NCI-H510A treated with DMSO at 0.1 percent for 48 hours (cell line): ENCODE measurements at places on chromosomes 3 and 15.
A peak's percentile ranks its signal among the peaks of the same experiment; 100 is the strongest.

DNA sequence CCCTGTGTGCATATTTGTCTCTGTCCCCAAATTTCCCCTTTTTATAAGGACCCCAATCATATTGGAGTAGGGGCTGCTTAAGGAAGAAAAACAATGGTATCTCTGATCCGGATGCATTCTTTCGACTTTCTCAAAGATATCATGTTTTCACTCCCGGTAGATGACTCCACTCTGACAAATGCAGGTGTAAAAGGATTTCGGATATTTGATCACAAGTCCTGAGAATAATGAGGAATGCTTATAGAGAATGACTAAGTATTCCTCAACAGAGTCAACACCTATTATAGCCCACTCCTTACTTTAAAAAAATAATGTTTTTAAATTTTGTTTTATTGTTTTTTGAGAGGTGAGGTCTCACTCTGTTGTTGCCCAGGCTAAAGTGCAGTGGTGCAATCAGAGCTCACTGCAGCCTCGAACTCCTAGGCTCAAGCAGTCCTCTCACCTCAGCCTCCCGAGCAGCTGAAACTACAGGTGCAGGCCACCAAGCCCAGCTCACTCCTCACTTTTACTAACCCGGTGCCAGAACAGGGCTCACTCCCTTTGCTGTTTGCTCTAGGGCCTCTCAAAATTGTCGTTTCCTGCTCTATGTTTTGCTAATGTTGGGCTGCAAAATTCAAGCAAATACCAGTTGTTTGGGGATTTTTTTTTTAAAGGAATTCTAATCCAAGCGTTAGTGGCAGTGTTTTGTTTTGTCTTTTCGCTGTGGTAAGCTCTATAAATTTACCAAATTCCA, 24.6 kb downstream of the COL8A1 start:
- no peak for DNase-seq

GRCh38 chr3:143031327-143031726, 30.0 kb downstream of the U2SURP start:
- DNase-seq = no peak

DNA sequence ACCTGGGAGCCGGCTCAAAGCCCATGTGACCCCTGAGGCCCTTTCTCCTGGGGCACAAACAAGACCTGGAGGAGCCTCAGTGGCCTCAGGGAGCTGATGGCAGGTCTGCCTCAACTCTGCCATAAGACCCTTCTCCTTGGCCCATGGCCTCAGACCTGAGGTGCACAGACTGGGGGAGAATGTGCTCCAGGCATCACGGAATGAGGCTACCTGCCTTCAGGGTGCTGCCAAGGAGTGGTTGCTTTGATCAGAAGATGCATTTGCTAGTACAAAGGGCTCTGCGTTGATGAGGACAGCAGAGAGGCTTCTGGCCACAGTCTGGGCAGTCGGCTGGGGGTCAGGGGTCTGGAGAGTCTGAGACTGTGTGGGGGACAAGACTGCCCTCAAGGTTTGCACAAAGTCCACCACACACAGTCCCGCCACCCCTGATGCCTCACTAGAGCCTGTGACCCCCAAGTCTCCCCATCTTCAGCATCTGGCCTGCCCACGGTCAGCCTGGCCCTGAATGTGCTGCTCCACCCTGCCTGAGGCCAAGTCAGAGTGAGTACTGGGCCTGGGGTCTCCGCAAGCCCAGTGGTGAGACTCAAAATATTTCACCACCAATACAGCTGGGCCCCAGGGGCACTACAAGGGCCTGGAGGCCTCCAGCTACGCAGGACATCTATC, 26.6 kb downstream of the ALDH1L1 start:
- no peak for DNase-seq

DNA sequence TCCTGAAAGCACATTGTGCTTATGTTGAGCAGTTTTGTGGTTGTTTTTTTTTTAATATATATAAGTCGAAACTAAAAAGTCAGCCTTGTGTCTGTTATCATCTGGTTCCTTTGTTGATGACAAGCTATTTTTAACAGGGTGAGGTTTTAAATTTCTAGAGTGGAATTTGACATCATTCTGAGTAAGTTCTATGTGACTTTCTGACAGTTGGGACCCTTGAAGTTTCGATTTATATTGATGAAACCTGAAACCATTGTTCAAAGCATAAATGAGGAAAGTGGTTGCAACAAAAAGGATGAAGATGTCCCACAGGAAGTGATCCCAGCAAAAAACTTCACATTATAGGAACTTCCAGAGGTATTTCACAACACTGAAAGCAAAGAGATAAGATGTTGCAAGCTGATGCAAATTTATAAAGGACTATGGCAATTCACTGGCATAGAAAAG, 94.0 kb downstream of the CYP19A1 start:
- DNase-seq = no peak

DNA sequence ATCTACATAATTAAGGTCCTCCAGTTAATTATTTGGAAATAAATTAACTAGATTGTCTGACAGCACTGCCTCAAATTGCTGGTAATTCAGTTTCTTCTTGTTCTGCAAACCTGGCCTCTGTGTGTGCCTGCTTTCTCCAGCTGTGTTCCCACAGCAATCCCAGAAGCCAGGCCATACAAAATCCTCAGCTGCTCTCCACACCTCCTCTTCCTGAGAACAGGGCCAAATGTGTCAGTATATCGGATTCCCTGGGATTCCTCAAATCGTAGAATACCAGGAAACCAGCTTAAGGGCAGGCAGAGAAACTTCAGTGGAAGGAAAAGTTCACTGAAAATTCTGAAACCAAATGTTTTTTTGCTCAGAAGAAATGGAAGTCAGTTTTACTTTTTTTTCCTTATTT, 261.4 kb downstream of the ZMAT3 start:
- DNase-seq = no peak

DNA sequence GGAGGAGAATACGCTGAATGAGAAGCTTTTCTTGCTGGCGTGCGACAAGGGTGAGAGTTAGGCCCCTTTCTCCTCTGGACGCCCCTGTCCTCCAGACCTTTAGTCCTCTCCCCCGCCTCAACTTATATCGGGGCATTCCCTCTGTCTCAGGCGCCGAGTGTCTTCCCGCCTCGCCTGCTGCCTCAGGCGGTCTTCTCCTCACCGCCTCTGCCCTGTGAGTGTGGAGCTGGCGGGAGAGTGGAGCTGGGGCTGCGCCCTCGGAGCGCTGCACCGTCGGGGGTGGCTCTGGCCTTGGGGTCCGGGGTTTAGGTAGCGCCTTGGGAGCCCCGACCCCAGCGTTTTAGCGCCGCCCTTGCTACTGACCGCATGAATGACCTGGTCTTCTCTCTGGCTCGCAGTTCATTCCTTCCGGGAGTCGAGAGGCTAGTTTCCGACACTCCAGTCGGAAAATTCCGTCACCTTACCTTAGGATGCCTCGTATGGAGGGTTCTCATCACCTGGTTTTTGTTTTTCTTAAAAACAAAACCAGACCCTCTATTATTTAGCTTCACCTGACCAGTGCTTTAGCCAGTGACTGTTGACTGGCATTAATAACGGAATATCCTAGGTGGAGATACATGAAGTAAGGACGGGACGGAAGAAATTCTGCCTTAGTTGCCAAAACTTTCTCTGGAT, 985 bp downstream of the TRPC1 start:
- peak; percentile 38 for DNase-seq

DNA sequence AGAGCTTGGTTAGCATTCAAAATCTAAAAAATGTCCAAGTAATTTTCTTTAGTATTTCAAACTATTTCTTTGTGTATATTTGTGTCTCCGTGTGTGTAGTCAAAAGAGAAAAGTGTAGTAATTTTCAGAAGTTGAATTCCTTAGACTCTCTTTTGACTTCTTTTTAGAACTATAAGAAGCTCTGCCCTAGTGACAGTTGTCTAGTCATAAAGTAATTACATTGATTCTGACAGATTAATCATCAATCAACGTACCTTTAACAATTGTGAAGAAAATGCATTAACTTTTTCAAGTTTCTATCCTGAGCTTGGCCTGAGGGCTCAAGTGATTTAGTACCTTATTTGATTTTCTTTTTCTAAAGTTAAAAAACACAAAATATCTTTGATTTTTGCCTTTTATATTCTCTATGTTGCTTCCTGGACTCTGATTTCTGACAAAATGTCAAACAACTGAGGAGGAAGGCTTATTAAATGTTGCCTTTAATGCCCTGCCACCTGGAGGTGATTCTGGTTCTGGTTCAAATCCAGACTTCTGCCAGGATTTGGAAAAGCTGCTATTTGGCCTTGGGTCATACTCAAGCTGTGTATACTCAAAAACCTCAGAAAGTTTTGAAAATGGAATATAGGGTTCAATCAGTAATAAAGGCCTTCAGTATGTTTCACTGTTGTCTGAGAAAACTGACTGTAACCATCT, 653.6 kb downstream of the NSUN3 start:
- DNase-seq = no peak

GRCh38 chr3:197874064-197874463, 75.9 kb upstream of the RPL35A start:
- DNase-seq = no peak

- DNase-seq = peak; percentile 24
Observed at GRCh38 chr3:146222204-146223046, 28.5 kb downstream of the PLSCR4 start.

DNA sequence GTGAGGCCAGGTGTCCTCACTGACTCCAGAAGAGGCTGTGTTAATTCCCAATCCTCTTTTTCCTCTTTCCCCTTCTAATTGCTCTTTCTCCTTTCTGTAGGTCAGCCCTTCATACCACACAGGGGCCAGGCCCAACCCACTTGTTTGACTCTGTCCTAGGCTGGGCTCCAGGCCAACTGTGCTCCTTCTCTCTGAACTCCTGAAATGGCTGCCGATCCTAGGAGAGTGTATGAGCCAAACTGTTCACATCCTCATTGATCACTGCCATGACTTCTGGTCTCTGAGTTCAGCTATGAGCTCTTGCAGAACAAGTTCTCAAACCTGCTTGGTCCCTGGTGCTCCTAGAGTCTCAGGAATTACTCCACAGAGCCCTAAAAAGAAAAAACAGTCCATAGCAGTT, 145.1 kb downstream of the VGLL4 start:
- DNase-seq = peak; percentile 58

GRCh38 chr15:97875025-97875512, 85.4 kb upstream of the ARRDC4 start:
- DNase-seq = no peak

- DNase-seq = no peak
Observed at GRCh38 chr3:30082652-30083051, 523.7 kb upstream of the TGFBR2 start.

DNA sequence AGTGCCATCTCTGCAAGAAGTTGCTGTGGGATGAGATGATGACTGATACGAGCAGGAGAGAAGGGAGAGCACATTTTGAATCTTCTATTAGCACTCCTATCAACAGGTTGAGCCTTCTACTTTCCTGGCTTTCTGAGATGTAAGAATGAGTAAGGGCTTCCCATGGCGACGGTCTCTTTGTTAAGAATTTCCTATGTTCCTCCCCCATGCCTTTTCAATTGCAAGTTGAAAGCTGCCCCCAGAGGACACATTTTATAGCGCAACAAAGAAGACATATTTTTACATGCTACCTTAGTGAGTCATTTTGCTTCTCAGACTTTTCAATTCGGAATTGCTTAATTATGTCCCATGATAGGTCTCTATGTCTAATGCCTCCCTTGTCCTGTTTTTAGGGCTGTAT, 71.3 kb upstream of the LRTM1 start:
- DNase-seq = no peak

DNA sequence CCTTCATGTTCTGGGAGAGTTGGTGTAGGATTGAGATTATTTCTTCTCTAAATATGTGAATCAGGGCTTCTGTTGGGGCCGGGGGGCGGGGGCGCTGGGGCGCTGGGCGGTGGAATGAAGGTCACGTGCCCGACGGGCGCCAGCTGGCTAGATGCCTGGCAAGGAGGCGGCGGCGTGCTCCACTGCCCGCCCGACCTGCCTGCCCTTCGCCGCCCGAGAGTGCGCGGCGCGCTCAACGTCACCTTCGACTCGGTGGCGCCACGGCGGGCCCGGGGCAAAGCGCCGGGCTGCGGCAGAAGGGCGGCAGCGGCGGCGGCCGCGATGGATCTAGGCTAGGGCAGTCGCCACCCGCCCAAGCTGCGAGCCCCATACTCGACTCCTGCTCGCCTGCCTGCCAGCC, 47.0 kb upstream of the LHFPL4 start:
- DNase-seq = peak; percentile 22

DNA sequence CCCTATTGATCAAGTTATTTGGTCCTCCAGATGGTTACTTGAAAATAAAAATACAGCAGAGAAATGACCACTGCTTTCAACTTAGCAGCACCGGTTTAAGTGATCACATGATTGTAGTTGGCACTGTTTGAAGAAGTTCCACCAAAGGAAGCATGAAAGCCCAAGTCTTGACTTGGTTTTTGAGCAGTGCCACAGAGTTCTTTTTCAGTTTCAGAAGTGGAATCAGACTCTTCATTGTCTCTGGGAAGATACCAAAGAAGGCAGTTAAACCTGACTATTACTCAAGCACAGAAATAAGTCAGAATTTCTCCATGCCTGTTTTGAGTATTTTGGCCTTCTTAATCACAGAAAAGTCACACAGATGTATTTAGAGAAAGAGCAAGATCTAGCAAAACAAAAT, 66.7 kb downstream of the BBX start:
- no peak for DNase-seq

DNA sequence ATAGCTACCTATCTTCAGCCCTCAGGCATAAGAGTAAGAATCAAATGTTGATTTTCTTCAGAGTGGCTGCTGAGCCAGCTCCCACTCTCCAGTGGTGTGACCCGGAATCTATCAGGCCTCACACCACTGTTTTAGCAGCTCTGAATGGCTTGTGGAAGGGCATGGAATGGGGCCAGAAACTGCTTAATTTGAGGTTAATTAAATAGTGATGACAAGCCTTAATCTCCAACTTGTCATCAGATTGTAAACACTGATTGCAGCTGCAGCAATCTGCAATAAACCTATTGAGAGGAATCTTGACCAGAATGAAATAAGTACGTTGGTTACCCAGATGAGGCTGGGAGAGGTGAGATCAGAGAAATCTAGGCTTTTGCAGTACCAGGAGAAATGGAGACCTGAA, 317.4 kb downstream of the FHIT start:
- DNase-seq = no peak

GRCh38 chr3:149234671-149235245, 13.1 kb upstream of the CP start:
- DNase-seq = no peak

- DNase-seq = peak; percentile 9
Observed at GRCh38 chr15:99306694-99307338, 55.5 kb downstream of the LRRC28 start.

GRCh38 chr15:81105545-81105944, 28.5 kb upstream of the CFAP161 start:
- DNase-seq = no peak

GRCh38 chr3:140276703-140277102, 341.7 kb downstream of the CLSTN2 start:
- peak; percentile 3 for DNase-seq

- DNase-seq = no peak
Observed at GRCh38 chr3:152256851-152257562, 11.7 kb upstream of the MBNL1 start.
